ENCODE measurements at places on chromosomes 11 and 22.

- DNase-seq: no peak
Measured at GRCh38 chr11:126090452-126090851, 27.8 kb upstream of the CDON start.

- DNase-seq: no peak
Measured at GRCh38 chr11:16280256-16280682, 76.1 kb downstream of the SOX6 start.

- DNase-seq: no peak
Measured at GRCh38 chr11:79422866-79423265, 18.0 kb downstream of the TENM4 start.

- no peak for DNase-seq
Measured at GRCh38 chr22:48835857-48836672, 991.6 kb downstream of the BRD1 start.

DNA sequence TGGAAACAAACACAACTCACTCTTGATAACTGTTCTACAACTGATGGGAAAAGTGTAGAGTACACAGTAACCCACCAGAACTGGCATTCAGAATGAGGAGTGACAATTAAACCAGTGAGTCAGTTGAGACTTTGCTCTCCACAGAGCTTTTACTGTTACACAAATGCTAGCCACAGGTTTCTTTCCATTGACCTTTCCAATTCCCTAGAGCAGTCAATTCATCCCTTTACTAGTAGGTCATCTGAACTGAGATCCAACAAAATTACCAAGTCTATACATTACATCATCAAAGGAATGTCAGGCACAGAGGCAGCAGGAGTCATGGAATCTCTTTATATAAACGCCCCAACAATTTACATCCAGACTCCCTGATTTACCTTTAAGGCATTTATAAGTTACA is 65.9 kb downstream of the PHF21A start:
- DNase-seq: no peak

- DNase-seq: no peak
Measured at GRCh38 chr11:113241636-113242054, 72.7 kb upstream of the TTC12 start.

DNA sequence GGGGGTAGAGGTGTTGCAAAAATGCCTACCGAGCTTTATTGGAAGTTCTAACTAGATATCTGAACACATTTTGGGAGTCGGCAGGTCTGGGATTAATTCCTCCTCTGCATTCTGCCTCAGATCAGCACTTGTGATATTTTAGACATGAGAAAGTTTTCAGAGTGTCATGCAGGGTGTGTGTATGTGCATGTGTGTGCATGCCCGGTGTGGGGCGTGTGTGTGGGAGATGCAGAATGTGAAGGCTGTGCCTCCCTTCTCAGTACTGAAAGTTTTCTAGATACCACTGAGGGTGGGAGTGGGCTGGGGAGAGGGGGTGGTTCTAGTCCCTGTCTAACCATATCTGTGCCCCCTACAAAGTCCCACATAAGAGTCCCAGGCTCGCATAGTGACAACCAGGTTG is 180.0 kb upstream of the NTM start:
- DNase-seq: no peak

All from activated CD8-positive, alpha-beta memory T cell treated with anti-CD3 and anti-CD28 coated beads, Interleukin-2, amount 50 U/mL, for 4 hours (primary cell).